ENCODE measurements at places on chromosomes 6 and 20.
A peak's percentile ranks its signal among the peaks of the same experiment; 100 is the strongest.

DNA sequence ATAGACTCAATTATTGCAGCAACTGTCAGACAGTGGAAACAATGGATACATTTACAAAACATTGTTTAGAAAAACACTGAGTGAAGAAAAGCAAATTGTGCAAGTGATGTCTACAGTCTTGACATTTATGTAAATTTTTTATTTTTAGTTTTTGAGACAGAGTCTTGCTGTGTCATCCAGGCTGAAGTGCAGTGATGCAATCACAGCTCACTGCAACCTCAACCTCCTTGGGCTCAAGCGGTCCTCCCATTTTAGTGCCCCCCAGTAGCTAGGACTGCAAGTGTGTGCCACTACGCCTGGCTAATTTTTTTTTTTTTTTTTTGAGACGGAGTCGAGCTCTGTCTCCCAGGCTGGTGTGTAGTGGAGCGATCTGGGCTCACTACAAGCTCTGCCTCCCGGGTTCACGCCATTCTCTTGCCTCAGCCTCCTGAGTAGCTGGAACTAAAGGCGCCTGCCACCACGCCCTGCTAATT lies 9.7 kb downstream of the CNBD2 start:
- DNase-seq: peak; percentile 8

DNA sequence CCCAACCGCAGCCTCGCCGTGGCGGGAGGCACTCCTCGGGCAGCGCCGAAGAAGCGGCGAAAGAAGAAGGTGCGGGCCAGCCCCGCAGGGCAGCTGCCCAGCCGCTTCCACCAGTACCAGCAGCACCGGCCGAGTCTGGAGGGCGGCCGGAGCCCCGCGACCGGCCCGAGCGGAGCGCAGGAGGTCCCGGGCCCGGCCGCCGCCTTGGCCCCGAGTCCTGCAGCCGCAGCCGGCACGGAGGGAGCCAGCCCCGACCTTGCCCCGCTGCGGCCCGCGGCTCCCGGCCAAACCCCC lies 525 bp downstream of the PNRC1 start:
- no peak for DNase-seq

DNA sequence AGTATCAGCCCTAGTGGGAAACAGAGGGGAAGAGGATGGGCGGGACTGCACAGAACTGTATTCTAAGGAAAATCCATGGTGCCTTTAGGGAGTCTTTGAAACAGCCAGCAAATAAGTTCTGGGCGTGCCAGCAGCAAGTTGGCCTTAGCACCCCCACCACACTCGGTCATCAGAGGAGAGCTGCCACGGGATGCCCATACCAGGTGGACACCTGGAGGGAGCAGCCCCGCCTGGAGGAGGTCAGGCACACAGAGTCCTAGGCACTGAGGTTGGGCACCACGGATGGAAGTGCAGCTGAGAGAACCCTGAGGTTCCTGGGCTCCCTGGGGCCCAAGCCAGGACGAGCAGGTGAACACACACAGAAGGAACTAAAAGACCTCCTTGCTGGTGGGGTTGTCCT lies 180.8 kb upstream of the PROKR2 start:
- DNase-seq: no peak

- DNase-seq: peak; percentile 69
Measured at GRCh38 chr20:496126-496696, 33.9 kb upstream of the TBC1D20 start.

DNA sequence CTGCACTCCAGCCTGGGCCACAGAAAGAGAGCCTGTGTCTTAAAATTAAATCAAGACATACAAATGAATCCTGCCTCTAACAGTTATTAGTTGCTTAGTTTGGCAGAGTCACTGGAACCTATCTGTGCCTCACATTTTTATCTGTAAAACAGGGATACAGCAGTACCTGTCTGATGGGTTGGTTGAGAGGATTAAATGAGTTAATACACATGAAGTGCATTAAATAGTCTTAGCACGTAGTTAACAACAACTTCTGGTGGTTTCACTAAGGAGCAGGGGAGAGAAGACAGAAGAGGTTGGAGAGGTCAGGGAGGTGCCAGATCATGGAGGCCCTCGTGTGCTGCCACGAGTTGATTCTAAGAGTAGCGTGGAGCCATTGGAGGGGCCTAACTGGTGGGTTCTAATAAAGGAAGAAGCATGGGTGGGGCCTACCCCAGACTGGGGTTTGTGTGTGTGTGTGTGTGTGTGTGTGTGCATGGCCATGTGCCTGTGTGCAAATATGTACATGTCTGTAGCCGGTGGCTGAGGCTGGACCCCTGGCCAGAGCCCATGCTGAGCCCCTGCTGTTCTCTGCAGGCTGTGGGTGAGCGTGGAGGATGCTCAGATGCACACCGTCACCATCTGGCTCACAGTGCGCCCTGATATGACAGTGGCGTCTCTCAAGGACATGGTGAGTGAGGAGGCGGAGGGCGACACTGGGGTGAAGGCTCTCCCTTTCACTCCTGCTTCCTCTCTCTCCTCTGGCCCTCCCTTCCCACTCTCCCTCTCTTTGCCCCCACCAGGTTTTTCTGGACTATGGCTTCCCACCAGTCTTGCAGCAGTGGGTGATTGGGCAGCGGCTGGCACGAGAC lies 9.1 kb downstream of the RBCK1 start:
- DNase-seq: no peak

GRCh38 chr6:78947529-78947928 lies 80.2 kb downstream of the IRAK1BP1 start:
- peak; percentile 79 for DNase-seq

DNA sequence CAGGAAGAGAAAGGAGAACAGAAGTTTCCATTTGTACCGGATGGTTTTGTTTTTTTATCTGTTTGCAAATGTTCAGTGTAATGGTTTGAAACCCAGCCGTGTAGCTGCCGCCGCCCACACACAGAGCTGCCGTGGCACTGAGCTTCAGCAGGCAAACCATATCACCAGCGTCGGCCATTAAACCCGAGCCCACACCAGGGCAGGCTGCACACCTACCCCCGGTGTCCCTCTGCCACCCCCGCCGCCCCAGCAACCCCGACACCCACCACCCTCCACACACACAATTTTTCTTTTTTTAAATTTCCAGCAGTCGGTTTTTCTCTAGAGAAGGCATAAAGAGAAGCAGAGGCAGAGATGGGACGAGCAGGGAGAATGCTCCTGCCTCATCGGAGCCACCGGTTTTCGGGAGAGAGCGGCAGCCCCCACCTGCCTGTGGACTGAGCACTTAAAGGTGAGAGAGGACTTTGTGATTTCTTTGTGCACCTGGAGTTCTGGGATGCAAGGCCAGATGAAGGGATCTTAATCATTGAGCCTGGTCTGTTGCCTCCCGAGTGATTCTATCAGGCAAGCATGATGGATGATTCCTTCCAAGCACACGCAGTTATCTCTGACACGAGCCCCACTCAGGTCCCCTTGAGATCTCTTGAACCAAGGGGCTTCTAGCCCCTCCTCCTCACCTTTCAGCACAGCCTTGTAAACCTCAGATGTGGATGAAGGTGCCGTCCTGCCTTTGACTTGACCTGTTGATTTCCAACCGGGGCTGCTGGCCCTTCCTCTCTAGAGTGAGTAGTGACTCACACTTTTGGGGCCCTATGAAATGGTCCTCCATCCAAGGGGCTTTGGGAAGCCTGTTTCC lies 17.5 kb upstream of the ZNF831 start:
- no peak for DNase-seq

- DNase-seq: no peak
Measured at GRCh38 chr20:47688385-47689381, 96.6 kb downstream of the SULF2 start.

- DNase-seq: peak; percentile 75
Measured at GRCh38 chr20:58875541-58876134, 23.1 kb downstream of the GNAS start.

GRCh38 chr6:168616816-168617765 lies 176.1 kb downstream of the SMOC2 start:
- no peak for DNase-seq

GRCh38 chr6:30687659-30688431 lies 1.4 kb upstream of the PPP1R18 start:
- DNase-seq: peak; percentile 70

GRCh38 chr6:111239461-111239860 lies 152.2 kb downstream of the SLC16A10 start:
- no peak for DNase-seq

GRCh38 chr6:139722530-139722929 lies 348.1 kb upstream of the CITED2 start:
- DNase-seq: no peak

DNA sequence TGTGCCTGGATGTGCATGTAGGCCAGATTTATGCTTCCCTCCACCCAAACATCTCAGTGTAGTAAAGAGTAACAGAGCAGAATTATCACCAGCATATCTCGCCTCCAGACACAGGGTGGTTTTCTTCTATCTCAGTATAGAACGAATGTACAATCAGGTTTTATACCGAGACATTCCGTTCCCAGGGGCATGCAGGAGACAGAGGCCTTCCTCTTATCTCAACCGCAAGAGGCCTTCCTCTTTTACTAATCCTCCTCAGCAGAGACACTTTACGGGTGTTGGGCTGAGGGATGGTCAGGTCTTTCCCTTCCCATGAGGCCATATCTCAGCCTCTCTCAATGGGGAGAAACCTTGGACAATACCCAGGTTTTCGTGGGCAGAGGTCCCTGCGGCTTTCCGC lies 36.4 kb upstream of the MC3R start:
- DNase-seq: no peak

DNA sequence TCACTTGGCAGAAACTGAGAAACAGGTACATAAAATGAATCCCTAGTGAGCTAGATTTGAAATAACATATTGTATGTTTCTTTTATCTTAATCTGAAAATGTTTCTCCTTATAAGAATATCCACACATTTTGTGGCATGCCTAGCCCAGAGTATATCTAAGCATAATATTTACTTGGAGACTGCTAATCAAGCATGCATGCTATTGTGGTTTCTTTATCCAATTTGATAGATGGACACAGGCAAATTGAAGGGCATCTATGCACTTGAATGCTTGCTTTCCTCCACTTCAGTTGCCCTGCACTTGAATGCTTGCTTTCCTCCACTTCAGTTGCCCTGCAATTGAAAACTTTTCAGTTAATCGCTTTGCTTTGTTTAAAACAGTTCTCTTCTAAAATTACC lies 729.8 kb downstream of the TBC1D32 start:
- DNase-seq: no peak

DNA sequence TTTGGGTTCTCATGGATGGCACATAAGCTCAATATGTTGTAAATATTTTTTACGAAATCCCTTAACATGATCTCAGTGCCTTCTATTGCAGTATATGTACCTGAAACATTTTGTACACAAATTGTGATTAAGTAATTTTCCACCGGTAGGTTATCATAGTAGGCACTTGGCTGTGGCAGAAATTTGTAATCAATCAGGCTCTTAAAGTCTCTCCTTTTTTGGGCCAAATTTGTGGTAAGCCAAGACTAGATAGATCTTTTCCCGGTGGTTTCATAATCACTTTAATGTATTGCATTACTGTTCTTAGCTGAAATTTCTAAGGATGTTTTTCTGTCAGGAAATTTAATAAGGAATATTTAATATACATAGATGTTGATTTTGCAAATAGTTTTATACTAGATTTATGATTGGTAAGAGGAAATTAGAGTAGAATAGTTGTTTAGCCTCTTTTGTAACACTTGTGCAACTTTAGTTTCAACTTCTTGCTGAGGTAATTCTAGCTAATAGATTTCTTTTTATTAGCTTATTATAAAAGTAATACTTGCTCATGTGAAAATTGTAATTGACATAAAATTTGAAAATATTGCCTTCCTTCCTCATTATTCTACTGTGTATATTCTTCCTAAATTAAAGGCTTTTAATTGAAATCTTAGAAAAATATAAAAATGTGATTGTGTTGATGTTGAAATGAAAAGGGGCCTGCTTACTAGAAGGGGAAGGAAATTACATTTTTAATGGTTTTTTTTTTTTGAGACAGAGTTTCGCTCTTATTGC lies 3.2 kb downstream of the PCMT1 start:
- no peak for DNase-seq

DNA sequence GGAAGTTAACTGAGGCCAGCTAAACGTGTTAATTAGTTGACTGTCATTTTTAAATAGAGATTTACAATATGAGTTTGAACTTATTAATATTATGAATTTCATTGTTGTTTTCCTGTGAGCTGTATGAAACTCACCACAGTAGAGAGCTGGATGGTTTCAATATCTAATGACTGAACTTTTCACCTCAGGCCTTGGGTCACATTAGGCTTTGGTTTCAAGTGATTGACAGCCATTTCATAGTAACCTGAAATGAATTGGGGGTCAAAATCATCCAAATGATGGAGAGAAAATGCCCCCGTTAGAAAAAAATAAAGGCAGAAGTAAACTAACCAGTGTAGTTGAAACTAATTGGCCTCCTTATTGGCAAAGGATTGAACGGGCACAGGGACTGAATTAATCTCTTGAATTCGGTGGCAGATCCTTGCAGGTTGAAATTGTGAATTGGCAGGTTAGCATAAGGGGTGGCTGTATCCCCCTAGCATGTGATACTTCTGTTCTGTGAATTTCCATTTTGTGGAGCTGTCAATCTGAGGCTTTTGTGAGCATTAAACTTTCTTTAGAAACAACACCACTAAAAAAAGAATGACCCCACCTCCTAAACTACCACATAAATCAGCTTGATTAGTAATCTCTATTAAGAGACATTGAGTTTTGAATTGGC lies 155.1 kb upstream of the MMS22L start:
- no peak for DNase-seq

DNA sequence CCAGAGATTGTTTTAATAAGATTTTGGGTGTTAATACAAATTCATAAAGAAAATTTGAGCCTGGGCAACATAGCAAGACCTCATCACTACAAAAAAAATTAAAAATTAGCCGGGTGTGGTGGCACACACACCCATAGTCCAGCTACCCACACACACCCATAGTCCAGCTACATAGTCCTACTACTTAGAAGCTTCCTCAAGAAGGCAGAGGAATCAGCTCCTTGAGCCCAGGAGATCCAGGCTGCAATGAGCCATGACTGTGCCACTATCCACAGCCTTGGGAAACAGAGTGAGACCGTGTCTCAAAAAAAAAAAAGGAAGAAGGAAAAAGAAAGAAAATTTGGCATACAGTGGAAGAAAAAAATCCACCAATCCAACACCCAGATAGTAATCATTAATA lies 16.8 kb downstream of the SEC63 start:
- no peak for DNase-seq

- no peak for DNase-seq
Measured at GRCh38 chr6:130944486-130944885, 117.3 kb downstream of the SMLR1 start.

GRCh38 chr6:33198853-33199436 lies 1.5 kb downstream of the RXRB start:
- DNase-seq: no peak

DNA sequence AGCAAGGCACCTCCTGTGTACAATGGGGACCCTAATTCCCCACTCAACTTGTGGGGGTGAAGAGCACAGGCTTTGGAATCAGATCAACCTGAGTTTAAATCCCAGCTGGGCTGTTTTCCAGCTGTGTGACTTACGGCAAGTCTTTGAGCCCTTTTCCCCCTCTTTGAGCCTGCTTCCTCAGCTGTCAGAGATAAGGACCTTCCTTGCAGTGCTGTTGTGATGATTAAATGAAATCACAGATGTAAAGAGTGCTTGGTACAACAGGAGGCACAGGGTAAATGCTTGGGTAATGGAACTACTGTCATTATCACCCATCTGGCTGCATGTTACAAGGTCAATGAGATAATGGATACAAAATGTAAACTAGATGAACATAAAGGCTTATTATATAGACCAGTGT lies 3.2 kb downstream of the SNX21 start:
- DNase-seq: no peak

- no peak for DNase-seq
Measured at GRCh38 chr6:326896-327537, 34.7 kb downstream of the DUSP22 start.

GRCh38 chr6:89208551-89208950 lies 8.6 kb downstream of the GABRR1 start:
- DNase-seq: no peak

- DNase-seq: peak; percentile 90
Measured at GRCh38 chr6:89313006-89313405, 2.1 kb downstream of the GABRR2 start.

- no peak for DNase-seq
Measured at GRCh38 chr6:166630462-166630861, 3.4 kb upstream of the RPS6KA2 start.
